ENCODE measurements at places on chromosomes 7 and 10.

DNA sequence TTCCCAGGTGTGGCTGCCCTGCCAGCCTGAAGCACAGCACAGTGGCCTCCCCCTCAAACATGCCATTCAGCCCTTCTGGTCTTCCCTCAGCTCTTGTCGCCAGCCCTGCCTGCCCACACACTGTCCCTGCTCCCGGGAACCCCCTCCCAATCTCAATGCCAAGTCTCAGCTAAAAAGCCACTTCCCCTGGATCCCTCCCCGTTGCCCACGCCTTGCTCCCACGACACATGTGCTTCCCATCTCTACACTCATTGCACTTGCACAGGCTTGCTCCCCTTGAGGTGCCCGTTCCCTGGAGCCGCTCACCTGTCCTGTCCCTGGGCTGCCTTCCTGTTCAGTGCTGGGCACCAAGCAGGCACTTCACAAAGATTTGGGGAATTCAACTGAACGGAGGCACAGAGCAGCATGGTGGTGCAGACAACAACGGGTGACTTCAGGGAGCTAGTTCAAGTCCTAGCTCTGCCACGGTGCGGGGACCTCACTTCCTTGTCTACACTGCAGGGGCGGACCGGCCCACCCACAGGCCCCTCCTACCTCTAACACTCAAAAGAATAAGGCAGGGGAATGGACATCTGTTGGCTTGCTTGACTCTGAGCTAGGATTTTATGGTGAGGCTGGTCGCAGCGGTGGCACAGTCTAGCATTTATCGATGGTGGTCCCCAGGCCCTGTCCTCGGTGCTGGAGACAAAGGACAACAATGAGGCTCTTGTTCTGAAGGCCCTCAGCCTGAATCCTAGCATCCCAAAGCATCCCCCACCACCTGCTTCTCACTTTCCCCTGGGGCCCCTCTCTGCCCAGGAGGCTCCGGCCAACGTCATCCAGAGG lies 18.4 kb downstream of the RGS10 start:
- peaks cover 10% of the 10 kb centered on the region for H3K36me3 ChIP-seq
- no peak overlapping the region for H3K27ac ChIP-seq
- H3K27me3 ChIP-seq = no peaks in the 10 kb centered on the region
- no peak overlapping the region for H3K4me3 ChIP-seq

GRCh38 chr10:102596506-102596971 lies 47.7 kb upstream of the TRIM8 start:
- H3K27ac ChIP-seq = no peak overlapping the region
- no peaks in the 10 kb centered on the region for H3K27me3 ChIP-seq
- no peak overlapping the region for H3K4me3 ChIP-seq
- H3K4me1 ChIP-seq = no peaks in the 10 kb centered on the region
- DNase-seq = no peak

GRCh38 chr7:16791905-16792698 lies 12.7 kb downstream of the AGR2 start:
- no peaks in the 10 kb centered on the region for H3K27me3 ChIP-seq
- no peak overlapping the region for H3K4me3 ChIP-seq
- no peaks in the 10 kb centered on the region for H3K4me1 ChIP-seq
- no peak for DNase-seq
- peaks cover 38% of the 10 kb centered on the region for H3K36me3 ChIP-seq

- H3K4me1 ChIP-seq = no peaks in the 10 kb centered on the region
- no peaks in the 10 kb centered on the region for H3K27me3 ChIP-seq
- DNase-seq = no peak
- H3K36me3 ChIP-seq = no peaks in the 10 kb centered on the region
- H3K27ac ChIP-seq = no peak overlapping the region
These were observed 59.9 kb downstream of the COL26A1 start for GRCh38 chr7:101422356-101423195.

DNA sequence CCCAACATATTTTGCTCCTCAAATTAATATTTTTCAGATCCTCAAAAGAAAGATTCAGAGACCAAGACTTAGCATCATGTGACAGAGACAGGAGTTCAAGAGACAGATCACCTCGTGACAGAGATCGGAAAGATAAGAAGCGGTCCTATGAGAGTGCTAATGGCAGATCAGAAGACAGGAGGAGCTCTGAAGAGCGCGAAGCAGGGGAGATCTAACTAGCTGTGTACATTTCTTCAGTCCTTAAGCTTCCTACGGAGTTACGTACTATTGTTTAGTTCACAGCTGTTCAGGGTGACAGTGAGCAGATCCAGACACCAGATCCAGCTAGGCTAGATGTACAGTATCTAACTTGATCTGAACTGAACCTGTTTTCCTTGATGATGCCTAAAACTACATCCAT lies 61.3 kb downstream of the KLRG2 start:
- H3K4me1 ChIP-seq = peaks cover 4% of the 10 kb centered on the region
- no peak overlapping the region for H3K27ac ChIP-seq
- peaks cover 65% of the 10 kb centered on the region for H3K36me3 ChIP-seq
- no peak for DNase-seq

GRCh38 chr10:79601939-79602338 lies 8.8 kb upstream of the SFTPA1 start:
- no peak for DNase-seq
- H3K27me3 ChIP-seq = no peaks in the 10 kb centered on the region
- no peak overlapping the region for H3K4me3 ChIP-seq
- H3K4me1 ChIP-seq = no peaks in the 10 kb centered on the region
- H3K27ac ChIP-seq = no peak overlapping the region

- DNase-seq = no peak
- peaks cover 21% of the 10 kb centered on the region for H3K4me1 ChIP-seq
- H3K36me3 ChIP-seq = no peaks in the 10 kb centered on the region
- H3K4me3 ChIP-seq = no peak overlapping the region
These were observed 181.9 kb downstream of the DGKI start for GRCh38 chr7:137664846-137665245.

- H3K4me3 ChIP-seq = no peak overlapping the region
- no peaks in the 10 kb centered on the region for H3K36me3 ChIP-seq
- H3K27me3 ChIP-seq = no peaks in the 10 kb centered on the region
- no peak for DNase-seq
- no peak overlapping the region for H3K27ac ChIP-seq
- no peaks in the 10 kb centered on the region for H3K4me1 ChIP-seq
These were observed 45.8 kb downstream of the THSD7A start for GRCh38 chr7:11786186-11786585.

- no peaks in the 10 kb centered on the region for H3K27me3 ChIP-seq
- H3K27ac ChIP-seq = peak overlapping the region; percentile 87
- no peak for DNase-seq
- H3K4me3 ChIP-seq = no peak overlapping the region
- H3K4me1 ChIP-seq = peaks cover 27% of the 10 kb centered on the region
These were observed 206.5 kb upstream of the TMEM72 start for GRCh38 chr10:44704616-44705015.

DNA sequence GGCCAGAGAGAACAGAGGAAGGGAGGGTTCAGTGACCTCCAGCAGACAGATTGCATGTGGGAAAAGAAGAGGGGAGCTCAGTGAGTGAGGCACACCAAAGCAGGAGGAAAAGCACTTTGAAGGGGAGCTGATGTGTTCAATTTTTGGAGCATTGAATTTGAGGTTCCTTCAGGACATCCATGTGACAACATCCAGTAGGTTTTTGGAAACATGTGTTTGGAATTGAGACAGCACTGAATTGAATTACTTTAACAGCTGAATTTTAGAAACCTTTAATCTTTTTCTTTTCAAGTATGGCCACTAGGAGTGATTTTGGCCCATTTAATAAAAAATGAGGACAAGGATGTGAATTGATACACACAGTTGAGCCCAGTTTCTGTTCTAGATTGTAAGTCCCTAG lies 101.8 kb upstream of the SEC61G start:
- H3K36me3 ChIP-seq = no peaks in the 10 kb centered on the region
- no peak for DNase-seq
- peaks cover 36% of the 10 kb centered on the region for H3K4me1 ChIP-seq
- no peaks in the 10 kb centered on the region for H3K27me3 ChIP-seq
- peak overlapping the region; percentile 81 for H3K27ac ChIP-seq

- peak overlapping the region; percentile 93 for H3K27ac ChIP-seq
- peaks cover 12% of the 10 kb centered on the region for H3K4me1 ChIP-seq
- H3K4me3 ChIP-seq = no peak overlapping the region
- no peaks in the 10 kb centered on the region for H3K27me3 ChIP-seq
These were observed 64.3 kb downstream of the MGMT start for GRCh38 chr10:129531195-129531968.

DNA sequence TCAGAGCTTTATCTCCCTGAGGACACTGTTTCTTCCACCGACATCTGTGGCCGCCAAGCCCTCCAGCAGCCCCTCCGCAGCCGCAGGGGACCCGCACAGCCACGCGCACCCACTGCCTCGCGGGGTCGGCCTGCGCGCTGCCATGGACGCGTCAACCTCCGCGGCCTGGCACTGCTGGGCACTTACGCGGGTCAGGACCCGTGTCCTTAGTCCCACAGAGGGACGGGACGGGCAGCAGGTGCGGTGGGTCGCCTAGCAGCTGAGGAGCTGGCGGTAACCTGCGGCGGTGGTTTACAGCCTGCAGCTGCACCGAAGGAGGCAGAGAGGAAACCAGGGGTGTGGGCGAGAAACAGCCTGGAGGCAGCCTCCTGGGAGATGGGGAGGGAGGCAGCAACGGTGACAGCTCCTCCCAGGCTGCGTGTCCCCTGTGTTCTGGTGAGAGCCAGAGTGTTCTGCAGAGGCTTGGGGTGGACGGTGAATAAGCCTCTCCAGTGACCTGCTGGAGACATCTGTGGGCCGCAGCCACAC lies 61.3 kb downstream of the SEC61G start:
- H3K4me3 ChIP-seq = no peak overlapping the region
- peaks cover 32% of the 10 kb centered on the region for H3K27me3 ChIP-seq
- DNase-seq = no peak
- no peaks in the 10 kb centered on the region for H3K36me3 ChIP-seq
- H3K27ac ChIP-seq = no peak overlapping the region

DNA sequence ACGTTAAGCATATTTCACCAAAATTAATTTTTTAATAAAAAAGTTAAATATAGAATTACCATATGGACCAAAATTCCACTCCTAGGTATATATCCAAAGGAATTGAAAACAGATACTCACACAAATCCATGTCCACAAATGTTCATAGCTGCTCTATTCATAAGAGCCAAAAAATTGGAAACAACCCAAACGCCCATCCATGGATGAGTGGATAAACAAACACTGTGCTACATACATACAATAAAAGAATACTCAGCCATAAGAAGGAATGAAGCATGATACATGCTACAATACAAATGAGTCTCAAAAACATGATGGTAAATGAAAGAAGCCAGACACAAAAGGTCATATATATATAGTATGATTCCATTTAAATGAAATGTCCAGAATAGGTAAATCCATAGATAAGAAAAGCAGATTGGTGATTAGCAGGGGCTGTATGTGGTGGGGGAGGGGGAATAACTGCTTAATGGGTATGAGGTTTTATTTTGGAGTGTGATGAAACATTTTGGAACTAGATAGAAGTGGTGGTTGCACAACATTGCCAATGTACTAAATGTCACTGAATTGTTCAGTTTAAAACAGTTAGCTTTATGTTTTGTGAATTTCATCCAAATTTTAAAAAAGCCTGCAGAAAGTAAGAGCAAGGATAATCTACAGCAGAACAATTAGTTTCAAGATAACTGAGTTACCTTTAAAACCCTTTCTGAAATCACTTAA lies 101.2 kb upstream of the EFCAB10 start:
- no peak overlapping the region for H3K4me3 ChIP-seq
- no peaks in the 10 kb centered on the region for H3K4me1 ChIP-seq
- no peak overlapping the region for H3K27ac ChIP-seq
- no peaks in the 10 kb centered on the region for H3K36me3 ChIP-seq
- no peaks in the 10 kb centered on the region for H3K27me3 ChIP-seq

DNA sequence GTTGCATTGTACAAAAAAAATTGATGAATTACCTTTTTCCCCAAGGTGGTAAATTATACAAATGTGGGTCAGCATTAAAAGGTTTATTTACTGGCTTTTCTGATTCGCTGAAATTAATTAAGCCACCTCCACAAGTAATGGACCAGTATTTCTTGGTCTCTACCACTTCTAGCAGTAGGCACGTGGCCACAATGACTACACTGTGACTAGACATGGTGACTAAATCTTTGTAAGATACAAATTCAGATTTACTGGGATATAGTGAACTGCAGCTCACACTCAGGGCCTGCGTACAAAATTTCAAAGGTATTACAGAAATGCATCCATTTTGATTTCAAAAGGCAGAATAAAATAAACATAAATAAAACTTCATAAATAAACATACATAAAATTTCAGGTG lies 10.9 kb downstream of the HPSE2 start:
- no peaks in the 10 kb centered on the region for H3K4me1 ChIP-seq
- no peak for DNase-seq
- H3K27me3 ChIP-seq = peaks cover 22% of the 10 kb centered on the region
- no peak overlapping the region for H3K4me3 ChIP-seq

- no peaks in the 10 kb centered on the region for H3K36me3 ChIP-seq
- H3K4me3 ChIP-seq = no peak overlapping the region
- H3K27ac ChIP-seq = no peak overlapping the region
- H3K27me3 ChIP-seq = no peaks in the 10 kb centered on the region
These were observed 182.5 kb downstream of the SKAP2 start for GRCh38 chr7:26681819-26682418.

DNA sequence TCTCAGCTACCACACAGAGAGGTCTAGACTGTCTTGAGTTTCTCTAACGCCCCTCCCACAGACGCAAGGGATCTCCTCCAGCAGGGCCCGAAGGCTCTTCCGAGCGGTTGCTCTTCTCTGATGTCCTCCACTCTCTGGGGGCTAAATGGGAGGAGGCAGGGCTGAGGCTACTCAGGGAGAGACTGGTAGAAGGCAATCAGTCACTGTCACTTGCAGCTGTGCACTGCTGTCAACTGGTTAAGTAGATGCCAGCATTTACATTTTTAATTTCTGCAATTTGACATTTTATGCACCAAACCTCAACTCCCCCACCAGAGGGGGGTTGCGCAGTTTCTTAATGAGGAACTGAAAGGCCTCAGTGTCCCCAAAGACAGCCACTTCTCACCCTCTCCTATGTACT lies 442.8 kb downstream of the PLXNA4 start:
- no peak overlapping the region for H3K4me3 ChIP-seq
- no peaks in the 10 kb centered on the region for H3K36me3 ChIP-seq
- no peak for DNase-seq
- H3K27ac ChIP-seq = no peak overlapping the region
- H3K4me1 ChIP-seq = peaks cover 5% of the 10 kb centered on the region

GRCh38 chr10:127612-128432 lies 7.4 kb upstream of the ZMYND11 start:
- H3K4me3 ChIP-seq = no peak overlapping the region
- H3K36me3 ChIP-seq = no peaks in the 10 kb centered on the region
- no peaks in the 10 kb centered on the region for H3K27me3 ChIP-seq
- peaks cover 6% of the 10 kb centered on the region for H3K4me1 ChIP-seq
- DNase-seq = no peak

- H3K27me3 ChIP-seq = no peaks in the 10 kb centered on the region
- H3K4me3 ChIP-seq = no peak overlapping the region
- DNase-seq = no peak
- H3K27ac ChIP-seq = no peak overlapping the region
These were observed 4.1 kb upstream of the TAS2R5 start for GRCh38 chr7:141785706-141786552.

- H3K27ac ChIP-seq = no peak overlapping the region
- no peaks in the 10 kb centered on the region for H3K27me3 ChIP-seq
- no peaks in the 10 kb centered on the region for H3K4me1 ChIP-seq
- H3K4me3 ChIP-seq = no peak overlapping the region
- no peak for DNase-seq
These were observed 30.4 kb downstream of the MAD1L1 start for GRCh38 chr7:2202361-2202761.
